Stimulated activated CD4-positive, alpha-beta T cell treated with anti-CD3 and anti-CD28 coated beads, Interleukin-1b, Interleukin-23, amount 100 ng/mL, for 1 hour (primary cell): ENCODE measurements at places on chromosomes 1 and 21.

GRCh38 chr1:184191181-184191621 lies 139.7 kb downstream of the TSEN15 start:
- no peak for DNase-seq

GRCh38 chr1:12358499-12358898 lies 128.7 kb downstream of the VPS13D start:
- no peak for DNase-seq

GRCh38 chr1:51336004-51336403 lies 5.6 kb upstream of the TTC39A start:
- no peak for DNase-seq

GRCh38 chr1:231335663-231336602 lies 1.7 kb downstream of the EXOC8 start:
- no peak for DNase-seq

DNA sequence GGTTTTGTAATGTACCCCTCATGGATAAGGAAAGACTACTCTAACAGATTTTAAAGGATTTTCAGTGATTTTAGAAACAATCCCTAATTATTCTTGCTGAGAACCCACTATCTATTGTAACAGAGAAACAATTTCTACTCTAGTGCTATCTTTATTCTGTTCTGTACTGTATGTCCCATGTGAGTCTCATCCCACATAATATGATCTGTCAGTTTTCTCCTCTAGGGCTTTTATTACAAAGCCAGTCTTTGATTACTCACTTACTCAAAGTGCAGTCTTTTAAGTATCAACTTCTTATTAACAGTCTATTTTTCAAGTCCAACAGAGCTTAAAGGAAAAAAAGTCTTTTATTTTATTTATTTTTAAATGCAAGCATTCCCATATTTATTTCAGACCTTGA lies 54.8 kb downstream of the CTH start:
- no peak for DNase-seq

DNA sequence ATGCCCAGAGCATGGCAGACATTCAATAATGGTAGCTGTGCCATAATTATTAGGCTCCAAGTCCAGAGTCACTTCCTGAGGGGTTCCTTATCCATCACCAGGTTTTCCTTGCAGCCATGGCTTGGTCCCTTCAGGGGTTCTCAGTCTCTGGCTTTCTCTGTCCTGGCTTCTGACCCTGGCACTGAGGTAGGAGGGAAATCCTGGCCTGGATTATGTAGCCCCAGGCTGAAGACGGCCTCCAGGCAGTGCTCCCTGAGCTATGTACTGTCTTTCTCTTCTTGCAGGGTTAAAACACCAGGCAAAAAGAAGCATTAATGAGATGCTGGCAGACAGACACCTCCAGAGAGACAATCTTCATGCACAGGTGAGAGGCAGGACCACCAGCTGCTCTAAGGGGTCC lies 9.5 kb upstream of the PADI3 start:
- DNase-seq, result no peak

DNA sequence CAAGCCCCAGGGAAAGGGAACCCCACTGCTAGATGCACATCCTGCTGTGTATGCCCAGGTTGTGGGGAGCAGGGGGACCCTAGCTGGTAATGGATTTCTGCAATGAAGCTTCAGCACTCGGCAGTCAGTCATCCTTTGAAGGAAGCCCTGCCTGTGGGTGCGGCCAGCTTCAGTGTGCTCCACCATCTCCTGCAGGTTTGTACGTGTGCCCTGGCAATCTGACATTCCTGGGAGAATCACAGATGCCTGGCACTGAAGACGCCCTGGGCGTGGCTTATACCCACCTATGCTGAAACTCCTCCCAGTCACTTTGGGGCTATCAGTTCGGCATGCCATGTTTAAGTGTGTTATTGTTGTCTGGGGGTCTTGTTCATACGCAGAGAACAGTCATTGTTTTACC lies 6.8 kb downstream of the SPRR5 start:
- DNase-seq, result no peak

GRCh38 chr1:172394141-172394751 lies 26.2 kb upstream of the C1orf105 start:
- peak; percentile 15 for DNase-seq

- DNase-seq, result no peak
Measured at GRCh38 chr1:101841824-101842223, 154.9 kb downstream of the OLFM3 start.

- no peak for DNase-seq
Measured at GRCh38 chr1:118151312-118151937, 33.6 kb downstream of the SPAG17 start.

DNA sequence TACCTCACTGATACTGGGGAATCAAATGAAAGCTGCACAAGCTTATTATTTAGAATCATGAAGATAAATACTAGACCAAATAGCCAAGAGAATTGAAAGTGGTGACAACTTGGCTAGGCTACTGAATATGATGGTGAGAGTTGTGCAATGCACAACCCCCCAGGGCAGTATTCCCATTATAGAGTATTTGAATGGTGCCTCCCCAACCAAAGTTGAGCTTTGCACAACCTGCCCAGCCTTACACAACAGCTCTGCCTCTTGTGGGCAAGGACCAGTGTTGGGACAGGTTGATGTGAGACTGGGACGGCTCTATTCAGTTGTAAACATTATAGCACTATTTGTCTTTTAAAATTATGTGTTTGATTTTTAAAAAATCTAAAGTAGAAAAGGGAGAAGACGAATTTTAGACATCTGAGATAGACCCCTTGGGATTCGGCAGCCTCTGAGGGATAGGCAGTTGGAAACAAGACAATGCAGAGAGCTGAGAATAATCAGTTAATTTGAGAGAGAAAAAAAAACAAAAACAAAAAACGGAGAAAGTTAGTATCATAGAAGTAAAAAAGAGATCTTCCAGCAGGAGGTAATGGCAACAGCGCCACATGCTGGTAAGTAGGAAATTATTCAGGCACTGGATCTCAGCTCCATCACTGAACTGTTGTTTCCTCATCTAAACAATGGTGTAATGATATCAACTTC lies 91.0 kb upstream of the KCNA3 start:
- DNase-seq, result peak; percentile 14

DNA sequence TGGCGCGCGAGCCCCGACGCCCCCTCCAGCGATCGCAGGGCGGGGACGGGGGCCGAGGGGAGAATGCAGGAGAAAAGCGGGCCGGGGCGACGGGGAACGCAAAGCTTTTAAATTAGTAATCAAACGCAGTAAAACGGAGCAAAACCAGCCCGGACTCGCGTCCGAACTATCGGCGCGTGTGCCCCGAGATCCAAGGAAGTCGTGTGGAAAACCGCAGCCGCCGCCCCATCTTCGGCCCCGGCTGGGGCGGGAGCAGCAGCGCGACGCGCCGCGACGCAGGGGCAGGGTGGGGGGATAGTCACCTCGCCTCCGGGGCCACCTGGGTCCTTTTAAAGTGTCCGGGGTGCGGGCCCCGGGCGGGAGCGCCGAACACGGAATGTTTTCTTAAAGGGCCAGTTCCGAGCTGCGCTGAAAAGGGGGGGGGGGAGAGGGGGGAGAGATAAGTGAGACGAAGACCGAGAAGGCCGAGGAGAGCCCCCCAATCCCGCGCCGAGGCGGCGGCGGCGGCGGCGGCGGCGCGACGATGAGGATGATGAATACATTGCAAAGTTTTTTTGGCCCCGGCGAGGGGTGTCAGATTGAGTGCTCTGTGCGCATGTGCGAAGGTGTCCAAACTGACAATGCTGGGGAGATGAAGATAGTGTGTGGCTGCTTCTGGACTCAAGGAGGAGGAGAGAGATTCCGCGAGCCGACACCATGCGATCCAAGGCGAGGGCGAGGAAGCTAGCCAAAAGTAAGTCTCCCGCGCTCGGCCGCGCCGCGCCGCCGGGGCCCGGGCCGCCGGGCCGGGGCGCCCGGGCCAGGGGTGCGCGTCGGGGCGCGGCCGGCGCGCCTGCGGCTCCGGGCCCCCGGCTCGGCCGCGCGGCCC lies at the start of gene PRDM16:
PRDM16 (plus strand) TSS at position 640 of the 868 bp plus-strand sequence; CDS start at position 697, 57 bp downstream.
- no peak for DNase-seq

GRCh38 chr1:24481101-24481500 lies 21.5 kb upstream of the RCAN3 start:
- no peak for DNase-seq

DNA sequence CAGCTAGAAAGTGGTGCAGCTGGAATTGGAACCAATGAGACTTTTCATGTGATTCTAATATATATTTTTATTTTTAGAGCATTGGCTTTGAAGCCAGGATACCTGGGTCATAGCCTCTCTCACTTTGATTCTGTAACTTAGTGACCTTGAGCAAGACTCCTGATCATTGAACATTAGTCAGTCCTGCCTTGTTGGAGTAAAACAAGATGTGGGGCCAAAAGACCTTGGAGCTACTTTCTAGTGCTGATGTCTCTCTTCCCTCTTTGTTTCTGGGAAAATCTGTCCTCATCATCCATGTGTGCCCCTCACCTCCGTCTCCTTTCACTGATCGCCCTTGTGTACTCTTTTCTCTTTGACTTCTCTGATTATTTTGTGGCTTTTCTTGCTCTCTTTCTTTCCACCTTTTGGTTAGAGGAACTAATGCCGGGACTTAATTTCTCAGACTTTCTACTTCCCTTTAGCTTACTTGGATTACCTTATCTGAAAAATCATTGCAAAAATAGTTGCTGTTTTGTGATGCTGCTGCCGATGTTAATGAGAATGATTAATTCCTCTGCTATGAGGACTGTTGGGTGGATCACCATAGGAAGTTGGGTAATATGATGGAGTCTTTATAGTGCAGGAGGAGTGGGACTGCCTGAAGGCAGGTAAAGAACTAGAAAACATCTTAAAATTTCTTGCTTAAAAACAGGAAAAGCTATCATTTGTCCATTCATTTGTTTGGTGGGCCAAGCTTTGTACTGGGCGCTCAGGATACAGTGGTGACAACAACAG lies 72.0 kb downstream of the NOS1AP start:
- DNase-seq, result no peak

GRCh38 chr1:50349242-50349565 lies 74.0 kb downstream of the DMRTA2 start:
- DNase-seq, result no peak

DNA sequence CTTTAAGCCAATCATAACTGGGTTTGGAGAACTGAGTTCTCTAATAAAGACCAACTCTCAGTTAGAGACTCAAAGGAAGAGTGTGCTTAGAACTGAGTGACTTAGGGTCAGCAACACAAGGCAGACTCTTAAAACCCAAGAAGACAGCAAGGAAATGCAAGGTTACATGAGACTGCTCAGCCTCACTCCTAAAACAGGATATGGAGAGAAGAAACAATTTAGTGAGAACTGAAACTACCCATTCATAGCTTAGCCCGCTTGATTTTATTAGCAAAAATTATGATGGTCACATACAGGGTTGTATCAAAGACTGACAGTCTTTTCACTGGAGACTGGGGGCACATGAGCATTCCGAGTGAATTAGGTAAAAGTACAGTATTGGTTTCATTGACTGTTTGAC lies 78.9 kb upstream of the DMRTA2 start:
- DNase-seq, result no peak

GRCh38 chr1:36652586-36652985 lies 169.9 kb upstream of the CSF3R start:
- DNase-seq, result no peak

- no peak for DNase-seq
Measured at GRCh38 chr1:17892851-17893250, 137.7 kb downstream of the ACTL8 start.

- no peak for DNase-seq
Measured at GRCh38 chr1:32052887-32053286, 19.9 kb upstream of the TMEM39B start.

DNA sequence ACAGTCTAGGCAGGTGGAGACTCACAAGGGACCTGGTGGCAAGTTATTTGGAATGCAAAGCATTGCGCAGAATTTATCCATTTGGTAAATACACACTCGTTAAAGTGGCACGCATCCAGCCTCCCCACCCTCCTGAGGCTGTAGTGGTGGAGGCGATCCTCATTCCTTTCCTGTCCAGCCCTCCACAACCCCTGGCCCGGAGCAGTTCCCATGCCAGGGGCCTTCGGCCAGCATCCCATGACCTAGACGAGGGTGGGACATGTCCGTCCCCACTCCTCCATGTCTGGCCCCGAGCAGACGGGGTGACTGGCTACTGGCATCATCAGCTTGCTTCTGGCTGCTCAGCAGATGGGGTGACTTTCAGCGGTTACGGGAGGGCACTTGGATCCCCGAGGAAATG lies 281.5 kb upstream of the VAMP3 start:
- no peak for DNase-seq

- DNase-seq, result no peak
Measured at GRCh38 chr1:21050031-21050430, 126.7 kb downstream of the EIF4G3 start.

- no peak for DNase-seq
Measured at GRCh38 chr1:169475806-169476387, 9.8 kb downstream of the SLC19A2 start.

DNA sequence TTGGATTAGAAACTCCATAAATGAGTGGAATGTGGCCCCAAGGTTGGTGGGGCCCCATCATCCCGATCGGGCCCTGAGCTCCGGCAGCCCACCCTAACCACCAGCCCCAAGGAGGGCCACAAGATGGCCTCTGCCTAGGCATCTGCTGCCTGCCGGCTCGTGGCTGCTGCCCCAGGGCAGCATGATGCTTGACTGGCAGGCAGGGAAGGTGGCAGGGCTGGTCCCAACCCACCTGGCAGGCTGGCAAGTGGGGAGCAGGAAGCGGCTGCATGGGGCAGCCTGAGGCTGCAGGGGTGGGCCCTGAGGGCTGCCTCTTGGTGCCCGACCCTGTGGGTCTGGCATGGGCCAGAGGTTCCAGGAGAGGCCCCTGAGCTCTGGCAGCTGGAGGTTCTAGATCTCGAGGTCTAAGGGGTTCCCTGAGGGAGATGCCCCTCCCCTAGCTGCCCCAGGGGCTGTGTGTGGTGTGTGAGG lies 760 bp upstream of the GJC2 start:
- DNase-seq, result no peak

DNA sequence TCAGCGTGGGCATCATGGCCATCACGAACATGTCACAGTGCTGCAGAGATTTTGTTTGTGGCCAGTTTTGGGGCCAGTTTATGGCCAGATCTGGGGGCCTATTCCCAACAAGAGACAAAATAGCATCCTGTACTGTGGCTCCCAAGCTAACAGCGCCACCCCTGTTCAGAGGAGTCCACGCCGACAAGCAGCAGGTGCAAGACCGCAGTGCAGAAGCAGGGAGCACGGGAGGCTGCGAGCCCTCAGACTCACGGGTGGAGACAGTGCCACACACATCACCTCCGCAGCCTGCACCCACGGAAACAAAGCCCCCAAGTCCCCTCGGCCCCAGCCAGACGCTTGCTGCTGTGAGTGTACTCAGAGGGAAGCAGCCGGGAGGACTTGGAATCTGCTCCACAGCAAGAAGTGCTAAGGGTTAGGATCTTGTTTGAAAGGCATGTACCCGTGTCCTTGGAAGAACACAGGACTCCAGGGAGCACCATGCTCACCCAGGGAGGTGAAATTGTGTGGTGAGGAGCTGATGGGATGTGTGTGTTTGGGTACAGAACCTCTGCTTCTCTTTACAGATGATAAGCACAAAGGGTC lies 7.1 kb downstream of the TCP10L start:
- no peak for DNase-seq
